GM13977 (cell line): ENCODE measurements at places on chromosomes 11 and 22.
A peak's percentile ranks its signal among the peaks of the same experiment; 100 is the strongest.

DNA sequence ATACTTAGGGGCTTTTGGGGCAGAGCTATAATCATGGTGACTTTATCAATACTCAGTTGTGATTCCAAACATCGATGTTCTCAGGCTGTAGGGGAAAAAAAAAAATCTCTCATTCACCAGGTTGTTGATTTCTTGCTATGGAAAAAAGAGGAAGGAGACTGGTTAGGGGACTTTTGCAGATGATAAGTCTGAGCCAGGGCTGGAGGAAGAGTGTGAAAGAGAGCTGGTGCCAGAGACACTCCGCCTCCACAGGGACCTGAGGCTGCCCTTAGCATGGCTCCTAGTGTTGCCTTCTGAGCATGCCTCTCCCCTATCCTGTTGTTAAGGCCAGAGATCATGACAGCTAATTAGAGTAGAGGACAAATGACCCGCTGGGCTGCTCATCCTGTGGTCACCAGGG is 16.9 kb downstream of the UPB1 start:
- no peak for DNase-seq

DNA sequence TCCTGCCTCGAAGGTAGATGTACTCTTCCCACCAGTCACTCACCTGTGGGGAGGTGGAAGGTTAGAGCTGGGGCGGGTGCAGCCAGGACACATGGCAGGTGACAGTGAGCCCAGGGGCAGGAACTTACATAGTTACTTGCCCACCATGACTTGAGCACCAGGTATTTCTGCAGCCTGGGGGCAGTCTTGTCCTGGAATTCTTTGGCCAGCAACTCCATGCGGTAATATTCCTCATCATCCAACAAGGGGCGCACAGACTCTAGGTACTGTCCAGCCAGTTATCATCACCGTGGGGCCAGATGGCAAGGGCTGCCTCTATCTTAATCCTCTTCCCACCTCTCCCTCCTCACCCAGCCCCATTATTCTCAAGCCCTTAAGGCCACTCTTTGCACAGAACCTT is 2.2 kb downstream of the CPT1B start:
- DNase-seq: no peak

- no peak for DNase-seq
These were observed 36.5 kb upstream of the USP47 start for GRCh38 chr11:11805228-11805627.

- peak; percentile 35 for DNase-seq
These were observed at the start of gene TPBGL for GRCh38 chr11:75240311-75241035. TPBGL (plus strand) TSS chr11:75240774; CDS start chr11:75241050, 276 bp downstream.

DNA sequence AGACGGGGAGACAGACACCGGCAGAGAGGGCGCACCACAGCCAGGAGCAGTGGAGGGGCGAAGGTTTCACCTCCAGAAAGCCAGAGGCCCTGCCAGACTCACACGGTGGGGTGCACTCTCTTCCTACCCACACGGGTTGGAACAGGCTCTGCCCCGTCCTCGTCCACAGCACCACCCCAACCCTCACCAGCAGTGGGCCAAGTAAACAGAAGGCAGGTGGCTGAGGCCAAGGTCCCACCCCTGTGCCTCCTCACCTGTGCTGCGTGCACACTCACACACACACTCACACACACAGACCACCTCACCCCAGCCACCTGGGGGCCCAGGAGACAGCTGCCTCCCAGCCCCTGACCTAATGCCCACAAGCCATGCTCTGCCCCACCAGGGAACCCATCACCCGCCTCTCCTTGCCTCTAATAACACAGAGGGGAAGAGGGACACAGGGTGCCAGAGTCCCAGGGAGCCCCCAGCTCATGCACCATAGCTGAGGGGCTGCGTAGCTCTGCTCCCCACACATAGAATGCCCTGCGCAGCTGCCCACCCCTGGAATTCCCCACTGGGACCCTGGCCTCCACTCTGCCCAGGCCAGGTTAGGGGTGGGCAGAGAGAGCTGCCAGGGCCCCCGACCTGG is 3.1 kb downstream of the CYB5R3 start:
- no peak for DNase-seq

DNA sequence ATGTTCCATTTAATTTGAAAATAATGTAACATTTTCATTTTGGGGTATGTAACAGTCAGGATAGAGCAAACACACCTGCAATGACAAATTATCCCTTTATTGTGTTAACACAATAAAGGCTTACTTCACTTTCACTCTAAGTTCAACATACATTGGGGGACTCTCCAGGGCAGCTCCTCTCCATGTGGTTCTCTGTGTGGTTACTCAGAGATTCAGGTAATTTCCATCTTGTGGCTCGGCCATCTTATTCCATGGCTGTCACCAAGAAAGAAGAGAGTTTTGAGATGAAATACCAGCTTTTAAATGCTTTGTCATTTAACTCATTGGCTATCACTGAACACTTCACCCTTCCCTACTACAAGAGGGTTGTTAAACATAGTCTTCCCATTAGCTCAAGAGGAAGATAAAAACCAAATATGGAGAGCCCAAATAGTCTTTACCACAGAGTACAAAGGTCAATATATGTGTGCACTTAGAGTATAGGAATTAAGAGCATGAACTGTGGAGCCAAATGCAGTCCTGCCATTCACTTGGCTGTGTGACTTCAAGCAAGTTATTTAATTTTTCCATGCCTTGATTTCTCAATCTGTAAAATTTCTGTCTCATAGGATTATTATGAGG is 10.6 kb upstream of the TPH1 start:
- DNase-seq: no peak

DNA sequence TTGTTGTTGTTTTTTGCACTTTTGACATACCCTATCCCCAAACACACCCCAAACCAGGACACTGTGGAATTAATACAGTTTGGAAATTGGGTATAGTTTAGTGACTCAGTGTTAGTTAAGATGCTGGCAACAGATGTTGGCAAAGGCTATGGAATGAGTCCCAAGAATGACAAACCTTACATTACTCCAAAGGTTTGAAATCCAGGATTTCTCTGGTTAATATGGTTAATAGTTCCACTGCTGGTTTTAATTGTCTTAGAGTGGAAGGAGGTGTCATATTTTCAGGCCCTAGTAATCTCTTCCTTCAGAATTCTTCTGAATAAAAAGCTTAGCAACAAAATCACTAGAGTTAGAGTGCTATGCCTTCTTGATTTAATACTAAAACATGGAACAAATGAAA is 775 bp downstream of the LPXN start:
- no peak for DNase-seq

GRCh38 chr11:9850224-9850895 is 186.5 kb downstream of the SWAP70 start:
- DNase-seq: no peak

- DNase-seq: no peak
These were observed 101.3 kb downstream of the RRM1 start for GRCh38 chr11:4195909-4196308.

DNA sequence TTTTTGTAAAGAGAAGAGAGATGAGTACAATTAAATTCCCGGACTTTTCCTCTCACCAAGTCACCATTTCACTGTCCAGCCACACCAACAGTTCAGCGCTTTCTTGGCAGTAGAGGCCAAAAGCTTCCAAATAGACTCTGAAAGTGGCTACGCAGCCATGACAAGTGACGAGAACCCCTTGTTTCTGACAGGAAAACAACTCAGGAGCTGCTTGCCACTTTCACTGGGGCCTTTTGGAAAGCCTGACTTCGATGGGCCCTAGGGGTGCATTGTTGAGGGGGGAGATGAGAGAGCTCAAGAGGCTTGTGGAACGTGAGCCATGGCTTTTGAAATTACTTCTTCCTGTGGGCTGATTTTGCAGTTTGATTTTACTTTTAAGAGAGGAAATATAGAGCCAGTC is 422.1 kb upstream of the FAT3 start:
- DNase-seq: no peak

DNA sequence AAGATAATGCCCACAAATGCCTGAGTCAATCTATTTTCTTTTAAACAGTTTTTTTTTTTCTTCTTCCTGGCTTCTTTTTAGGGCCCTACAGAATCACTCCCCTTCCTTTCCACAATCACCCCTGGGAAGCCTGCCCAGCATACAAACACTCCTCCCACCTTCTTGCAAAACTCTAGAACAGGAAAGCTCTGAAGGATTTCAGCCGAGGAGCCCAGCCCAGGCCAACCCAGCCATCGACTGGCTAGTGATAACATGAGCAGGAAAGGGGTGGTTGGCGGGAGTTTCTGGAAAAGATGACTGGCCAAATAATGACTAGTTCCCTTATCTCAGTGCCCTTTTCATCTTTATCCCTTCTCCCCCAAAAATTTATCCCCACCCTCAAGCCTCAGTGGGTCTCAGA is 68.2 kb downstream of the USP35 start:
- DNase-seq: no peak

- no peak for DNase-seq
These were observed 6.7 kb downstream of the IL18 start for GRCh38 chr11:112156956-112157766.

- DNase-seq: no peak
These were observed 17.1 kb upstream of the PAX6 start for GRCh38 chr11:31828217-31828616.

- DNase-seq: no peak
These were observed 710.6 kb upstream of the CCDC179 start for GRCh38 chr11:23570828-23571227.
